ENCODE measurements at places on chromosomes 16 and 17.

DNA sequence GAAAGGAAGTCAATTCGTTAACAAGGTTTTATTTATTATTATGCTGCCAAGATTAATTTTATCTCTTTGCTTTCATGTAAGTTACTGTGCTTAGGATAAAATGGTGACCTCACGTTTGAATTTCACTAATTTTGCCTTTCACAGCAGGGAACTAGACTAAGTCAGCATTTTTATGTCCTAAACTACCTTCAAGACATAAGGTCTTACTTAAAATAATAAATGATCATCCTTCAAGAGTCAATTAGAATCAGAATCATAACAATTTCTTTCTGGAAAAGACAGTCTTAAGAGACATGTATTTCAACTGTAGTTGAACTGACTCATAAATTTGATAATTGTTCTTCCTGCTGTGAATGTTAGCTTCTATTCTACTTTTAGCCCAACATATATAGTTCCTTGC, 893.8 kb downstream of the KCNJ2 start:
- no peak for DNase-seq

DNA sequence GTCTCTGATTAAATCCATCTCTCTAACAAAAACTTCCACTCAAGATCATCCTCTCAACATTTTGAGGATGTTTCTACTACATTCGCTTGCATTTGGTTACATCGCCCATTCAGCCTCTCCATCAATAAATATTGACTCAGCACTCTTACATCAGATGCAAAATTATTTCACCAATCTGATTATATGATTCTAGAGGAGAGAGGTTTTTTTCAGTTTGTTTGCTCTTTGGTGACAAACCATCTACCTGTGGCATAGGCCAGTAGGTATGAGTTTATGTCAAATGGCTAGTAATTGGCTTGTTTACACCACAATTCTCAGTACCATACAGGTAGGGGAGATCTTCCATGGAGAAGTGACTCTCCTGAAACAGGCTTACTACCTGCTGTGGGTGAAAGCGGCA, 52.3 kb downstream of the TOX3 start:
- DNase-seq, result no peak

DNA sequence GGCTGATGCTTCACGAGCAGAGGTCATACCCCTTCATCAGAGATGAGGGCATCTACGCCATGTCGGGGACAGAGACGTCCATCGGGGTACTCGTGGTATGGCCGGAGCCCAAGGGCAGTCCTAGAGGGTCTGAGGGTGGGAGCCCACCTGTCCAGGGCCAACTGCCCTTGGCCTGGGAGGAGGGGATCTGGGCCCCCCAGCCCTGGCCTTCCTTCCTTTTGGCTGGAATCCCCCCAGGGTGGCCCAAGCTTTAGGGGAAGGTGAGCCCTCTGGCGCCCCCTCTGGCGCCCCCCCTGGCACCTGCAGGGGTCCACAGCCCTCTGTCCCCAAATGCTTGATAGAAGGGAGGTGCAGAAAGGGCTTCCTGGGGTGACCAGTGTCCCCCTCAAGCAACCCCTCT, 69.3 kb downstream of the SCNN1B start:
- DNase-seq, result no peak

GRCh38 chr16:84448444-84448843, 56.0 kb downstream of the MEAK7 start:
- DNase-seq, result no peak

GRCh38 chr17:8421571-8421970, 14.1 kb upstream of the NDEL1 start:
- DNase-seq, result peak; percentile 30

GRCh38 chr17:55663400-55663799, 59.3 kb downstream of the TMEM100 start:
- DNase-seq, result no peak

GRCh38 chr16:3101841-3102470, 2.9 kb upstream of the ZSCAN10 start:
- no peak for DNase-seq

DNA sequence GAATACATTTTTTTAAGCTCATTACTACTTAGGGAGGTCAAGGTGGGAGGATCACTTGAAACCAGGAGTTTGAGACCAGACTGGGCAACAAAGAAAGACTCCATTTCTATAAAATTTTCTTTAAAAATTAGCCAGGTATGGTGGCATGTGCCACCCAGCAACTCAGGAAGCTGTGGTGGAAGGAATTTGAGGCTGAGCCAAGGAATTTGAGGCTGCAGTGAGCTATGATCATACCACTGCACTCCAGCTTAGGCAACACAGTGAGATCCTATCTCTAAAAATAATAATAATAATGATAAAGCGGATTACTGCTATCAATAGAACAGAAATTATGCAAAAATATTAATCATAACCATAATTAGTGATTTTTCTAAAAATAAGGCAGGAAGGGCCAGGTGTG, 170.3 kb downstream of the COPRS start:
- peak; percentile 60 for DNase-seq

DNA sequence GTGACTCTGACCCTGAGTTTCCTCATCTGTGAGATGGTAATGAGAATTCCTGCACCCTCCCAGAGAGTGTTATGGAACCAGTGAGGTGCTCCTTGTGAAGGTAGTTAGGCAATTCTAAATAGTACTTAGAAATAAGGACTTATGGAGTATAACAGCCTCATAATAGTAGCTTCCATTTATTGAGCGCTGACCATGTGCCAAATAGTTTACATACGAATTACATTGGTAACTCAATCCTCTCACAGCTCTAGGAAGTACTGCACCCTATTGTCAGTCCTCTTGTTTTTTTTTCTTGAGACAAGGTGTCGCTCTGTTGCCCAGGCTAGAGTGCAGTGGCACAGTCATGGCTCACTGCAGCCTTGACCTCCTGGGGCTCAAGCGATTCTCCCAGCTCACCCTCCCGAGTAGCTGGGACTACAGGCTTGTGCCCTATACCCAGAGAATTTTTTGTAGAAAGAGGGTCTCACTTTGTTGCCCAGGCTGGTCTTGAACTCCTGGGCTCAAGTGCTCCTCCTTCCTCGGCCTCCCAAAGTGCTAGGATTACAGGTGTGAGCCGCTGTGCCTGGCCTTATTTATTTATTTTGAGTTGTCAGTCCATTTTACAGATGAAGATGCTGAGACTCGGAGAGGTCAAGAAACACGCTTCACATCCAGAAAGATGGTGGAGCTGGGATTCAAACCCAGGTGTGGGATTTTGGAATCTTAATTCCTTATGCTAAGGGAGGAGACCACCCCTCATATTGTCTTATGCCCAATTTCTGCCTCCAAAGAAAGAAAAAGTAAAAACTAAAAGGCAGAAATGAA, 2.9 kb downstream of the TNS4 start:
- DNase-seq, result no peak

- no peak for DNase-seq
Measured at GRCh38 chr16:4273858-4274311, 1.1 kb upstream of the TFAP4 start.

DNA sequence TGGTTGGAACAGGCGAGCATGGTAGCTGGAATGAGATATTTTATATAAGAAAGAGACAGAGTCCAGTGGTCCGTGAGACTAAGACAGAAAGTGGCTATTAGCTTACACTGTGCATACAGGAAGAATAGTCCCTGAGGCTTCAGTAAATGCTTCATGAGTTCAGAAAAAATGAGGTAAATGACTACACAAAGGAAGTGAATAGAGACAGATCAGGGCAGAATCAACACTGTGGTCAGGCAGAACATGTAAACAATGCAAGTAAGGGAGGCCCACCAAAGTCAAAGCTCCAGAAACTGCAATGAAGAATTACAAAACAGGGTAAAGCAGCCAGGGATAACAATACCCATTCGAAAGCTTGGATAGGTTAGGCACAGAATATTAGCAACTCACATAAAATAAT, 4.8 kb downstream of the ABCA10 start:
- DNase-seq, result peak; percentile 92

DNA sequence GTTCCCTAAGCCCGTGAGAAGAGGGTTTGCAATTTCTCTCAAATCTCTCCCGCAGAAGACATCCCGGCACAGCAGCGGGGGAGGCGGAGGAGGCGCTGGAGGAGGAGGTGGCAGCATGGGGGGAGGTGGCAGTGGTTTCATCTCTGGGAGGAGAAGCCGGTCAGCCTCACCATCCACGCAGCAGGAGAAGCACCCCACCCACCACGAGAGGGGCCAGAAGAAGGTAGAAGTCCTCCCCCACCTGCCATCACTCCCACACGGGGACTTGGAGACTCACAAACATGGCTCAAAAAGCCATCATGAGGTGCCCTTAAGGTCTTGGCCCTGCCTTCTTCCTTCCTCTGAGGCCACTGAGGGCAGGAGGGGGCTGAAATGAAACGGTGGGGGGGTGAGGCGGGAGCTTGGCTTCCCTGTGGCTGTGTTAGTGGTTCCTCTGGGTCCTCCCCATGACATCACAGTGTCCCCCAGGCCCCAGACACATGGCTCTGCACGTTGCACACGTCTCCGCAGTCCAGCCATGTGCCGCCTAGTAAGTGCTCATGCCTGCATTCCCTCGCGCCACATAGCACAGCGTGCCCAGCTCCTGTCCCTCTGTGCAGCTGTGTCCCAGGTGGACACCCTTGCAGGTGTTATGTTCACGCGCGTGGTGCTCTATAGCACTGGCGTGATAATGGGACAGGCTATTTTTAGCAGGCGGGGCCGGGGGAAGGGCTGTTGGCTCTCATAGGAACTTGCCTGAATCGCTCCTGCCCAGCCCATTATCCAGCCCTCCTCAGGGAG, 6.9 kb downstream of the MLLT6 start:
- DNase-seq, result no peak

- peak; percentile 62 for DNase-seq
Measured at GRCh38 chr17:77128896-77129567, 11.7 kb upstream of the SEC14L1 start.

DNA sequence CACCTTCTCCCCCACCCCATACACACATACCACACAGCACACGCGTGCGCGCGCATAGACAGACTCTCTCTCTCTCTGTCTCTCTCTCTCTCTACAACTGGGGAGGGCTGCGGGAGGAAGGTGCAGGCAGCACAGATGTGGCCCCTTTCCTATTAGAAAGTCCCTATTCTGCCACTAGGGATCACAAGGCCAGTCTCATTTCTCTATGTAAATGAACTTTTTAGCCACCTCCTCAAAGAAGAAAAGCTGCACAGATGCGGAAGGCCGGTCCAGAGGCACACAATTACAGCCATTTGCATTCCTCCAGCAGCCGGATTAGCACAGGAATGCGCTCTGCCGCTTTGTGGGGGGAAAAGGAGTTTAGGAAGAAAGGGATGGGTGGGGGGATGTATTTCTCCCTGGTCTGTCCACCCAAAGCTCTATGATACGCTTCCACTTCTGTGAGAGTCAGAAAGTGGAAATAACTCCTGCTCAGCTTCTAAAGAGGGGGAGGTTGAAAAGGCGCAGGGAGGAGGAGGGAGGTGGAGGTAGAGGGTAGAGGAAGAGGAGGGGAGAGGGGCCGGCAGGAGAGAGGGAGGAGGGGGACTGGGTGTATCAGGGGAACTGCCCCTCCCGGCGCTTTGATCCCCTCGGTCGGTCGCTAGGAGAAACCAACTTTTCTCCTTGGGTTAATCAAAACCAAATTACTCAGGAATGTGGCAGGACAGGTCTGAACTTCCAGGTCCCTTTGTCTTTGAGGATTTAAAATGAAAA, 11.7 kb downstream of the ZFHX3 start:
- DNase-seq, result no peak

DNA sequence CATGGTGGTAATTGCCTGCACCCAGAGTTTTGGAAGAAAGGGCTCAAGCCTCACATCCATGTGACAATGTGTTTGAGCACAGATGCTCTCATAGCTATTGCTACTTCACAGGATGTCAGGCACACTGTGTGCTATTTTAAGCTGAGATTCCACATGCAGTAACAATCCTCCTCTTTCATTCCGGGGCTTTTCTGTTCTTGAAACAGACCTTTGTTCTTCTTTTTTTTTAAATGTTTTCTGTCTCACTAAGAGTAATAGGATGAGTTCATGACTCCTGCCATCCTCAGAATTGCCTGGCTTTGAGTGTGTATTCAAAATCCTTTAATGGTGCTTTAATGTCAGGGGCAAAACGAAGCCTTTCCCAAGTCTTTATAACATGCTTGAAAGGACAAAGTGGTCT, 198.9 kb downstream of the ABCC12 start:
- DNase-seq, result no peak

DNA sequence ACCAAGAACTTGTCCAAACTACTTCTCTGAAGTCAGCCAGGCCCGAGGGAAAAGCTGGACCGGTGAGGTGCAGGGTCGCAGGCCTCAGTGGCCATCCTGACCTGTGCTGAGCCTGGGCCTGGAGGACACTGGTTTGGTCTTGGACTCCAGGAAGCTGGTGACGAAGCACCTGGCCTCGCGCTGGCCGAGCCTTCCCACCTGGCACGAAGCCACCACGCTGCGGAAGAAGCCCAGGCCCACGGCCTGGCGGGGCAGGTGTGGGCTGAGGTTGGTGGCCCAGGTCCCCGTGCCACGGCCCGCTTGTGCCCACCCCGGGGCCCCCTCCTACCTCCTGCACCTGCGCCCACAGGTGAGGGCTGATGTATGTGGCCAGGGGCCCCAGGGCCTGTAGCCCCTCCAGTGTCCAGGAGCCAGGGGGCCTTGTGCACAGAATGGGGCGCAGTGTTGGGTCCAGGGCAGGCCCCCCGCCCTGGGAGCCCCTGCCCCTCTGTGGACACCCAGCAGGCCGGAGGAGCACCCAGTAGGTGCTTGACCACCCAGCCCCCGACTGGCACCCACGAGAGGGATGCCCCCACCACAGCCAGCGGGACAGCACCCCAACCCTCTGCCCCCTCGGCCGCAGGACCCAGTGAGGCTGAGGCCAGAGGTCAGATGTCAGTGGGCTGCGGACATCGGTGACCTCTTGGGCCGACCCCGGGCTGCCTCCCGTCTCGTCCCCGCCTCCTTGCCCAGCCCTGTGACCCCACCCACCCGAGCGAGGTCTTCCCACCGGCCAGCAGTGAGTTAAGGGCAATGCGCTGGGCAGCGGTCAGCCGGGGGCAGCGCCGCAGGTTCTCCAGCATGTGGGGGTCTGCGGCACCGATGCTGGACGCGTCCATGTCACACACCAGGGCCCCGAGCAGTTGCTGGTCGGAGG, 13.8 kb downstream of the MSLN start:
- no peak for DNase-seq
